ENCODE measurements at places on chromosomes 4 and X.

- DNase-seq: no peak
These were observed 60.0 kb downstream of the MAP7D2 start for GRCh38 chrX:20056704-20057103.

DNA sequence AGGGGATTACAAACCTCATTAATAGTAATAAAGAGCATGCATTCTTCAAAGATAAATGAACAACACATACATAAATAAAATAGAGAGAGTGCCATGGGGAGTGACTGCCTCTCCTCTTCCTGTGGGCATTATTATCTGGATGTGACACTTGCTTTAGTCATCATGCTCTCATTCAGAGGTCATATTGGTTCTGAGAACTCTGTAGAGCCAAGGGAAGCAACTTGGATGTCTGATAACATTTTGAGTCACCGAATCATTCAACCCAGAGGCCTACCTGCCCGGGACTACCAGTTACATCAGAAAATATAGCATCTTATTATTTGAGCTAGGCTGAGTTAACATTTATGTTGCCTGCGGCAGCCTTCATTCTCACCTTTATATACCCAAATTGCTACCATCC lies 489.5 kb downstream of the STIM2 start:
- DNase-seq: no peak

- no peak for DNase-seq
These were observed 149.3 kb upstream of the FABP2 start for GRCh38 chr4:119471259-119471658.

DNA sequence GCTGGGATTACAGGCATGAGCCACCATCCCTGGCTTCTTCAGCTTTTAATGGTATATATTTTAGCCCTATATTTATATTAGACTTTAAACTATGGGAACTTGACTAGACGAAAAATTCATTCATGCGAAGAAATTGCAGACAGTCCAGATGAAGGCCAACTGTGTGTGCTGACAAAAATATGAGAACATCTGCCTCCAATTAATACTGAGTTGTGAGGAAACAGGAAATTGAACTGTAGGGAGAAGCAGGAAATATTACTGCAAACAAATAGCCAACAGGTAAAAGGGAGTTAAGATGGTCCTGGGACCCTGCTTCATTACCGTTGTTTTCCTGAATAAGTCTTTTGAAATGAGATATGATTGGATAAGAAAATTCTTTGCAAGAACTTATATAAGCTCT lies 26.3 kb downstream of the MGARP start:
- DNase-seq: no peak

- no peak for DNase-seq
These were observed 31.5 kb downstream of the SLC9A7 start for GRCh38 chrX:46727441-46727840.

DNA sequence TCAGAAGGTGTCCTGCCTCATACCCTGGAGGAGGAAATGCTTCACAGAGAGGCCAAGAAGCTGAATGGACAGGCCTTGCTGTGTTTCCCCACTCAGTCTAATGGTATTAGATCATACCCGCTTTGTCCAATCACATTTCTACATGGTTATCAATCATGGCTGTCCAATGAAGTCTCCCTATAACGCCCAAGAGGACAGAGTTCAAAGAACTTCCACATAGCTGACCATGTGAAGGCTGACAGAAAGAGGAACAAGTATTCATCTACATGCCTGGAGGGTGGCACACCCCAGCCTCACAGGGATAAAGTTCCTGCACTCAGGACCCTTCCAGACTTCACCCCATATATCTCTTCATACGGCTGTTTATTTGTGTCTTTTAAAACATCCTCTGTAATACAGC lies 123.4 kb downstream of the MANBA start:
- DNase-seq: no peak

- no peak for DNase-seq
These were observed 34.4 kb downstream of the HDX start for GRCh38 chrX:84467898-84468297.

DNA sequence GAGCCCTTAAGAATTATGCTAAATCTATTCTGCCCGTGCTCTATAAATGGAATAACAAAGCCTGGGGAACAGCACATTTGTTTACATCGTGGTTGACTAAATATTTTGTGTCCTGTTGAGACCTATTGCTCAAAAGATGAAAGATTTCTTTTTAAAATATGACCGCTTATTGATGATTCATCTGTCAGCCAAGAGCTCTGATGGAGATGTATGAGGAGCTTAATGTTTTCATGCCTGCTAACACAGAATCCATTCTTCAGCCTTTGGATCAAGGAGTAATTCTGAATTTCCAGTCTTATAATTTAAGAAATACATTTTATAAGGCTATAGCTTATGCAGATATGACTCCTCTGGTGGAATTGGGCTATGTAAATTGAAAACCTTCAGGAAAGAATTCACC lies 271.3 kb upstream of the FAT4 start:
- no peak for DNase-seq

- DNase-seq: no peak
These were observed 18.6 kb upstream of the ZIC3 start for GRCh38 chrX:137547291-137547690.

GRCh38 chrX:124619710-124620109 lies 273.3 kb downstream of the SH2D1A start:
- DNase-seq: no peak

- DNase-seq: no peak
These were observed 2.5 kb upstream of the RS1 start for GRCh38 chrX:18674417-18674787.

- DNase-seq: no peak
These were observed 81.2 kb downstream of the KLF8 start for GRCh38 chrX:56313308-56313707.

DNA sequence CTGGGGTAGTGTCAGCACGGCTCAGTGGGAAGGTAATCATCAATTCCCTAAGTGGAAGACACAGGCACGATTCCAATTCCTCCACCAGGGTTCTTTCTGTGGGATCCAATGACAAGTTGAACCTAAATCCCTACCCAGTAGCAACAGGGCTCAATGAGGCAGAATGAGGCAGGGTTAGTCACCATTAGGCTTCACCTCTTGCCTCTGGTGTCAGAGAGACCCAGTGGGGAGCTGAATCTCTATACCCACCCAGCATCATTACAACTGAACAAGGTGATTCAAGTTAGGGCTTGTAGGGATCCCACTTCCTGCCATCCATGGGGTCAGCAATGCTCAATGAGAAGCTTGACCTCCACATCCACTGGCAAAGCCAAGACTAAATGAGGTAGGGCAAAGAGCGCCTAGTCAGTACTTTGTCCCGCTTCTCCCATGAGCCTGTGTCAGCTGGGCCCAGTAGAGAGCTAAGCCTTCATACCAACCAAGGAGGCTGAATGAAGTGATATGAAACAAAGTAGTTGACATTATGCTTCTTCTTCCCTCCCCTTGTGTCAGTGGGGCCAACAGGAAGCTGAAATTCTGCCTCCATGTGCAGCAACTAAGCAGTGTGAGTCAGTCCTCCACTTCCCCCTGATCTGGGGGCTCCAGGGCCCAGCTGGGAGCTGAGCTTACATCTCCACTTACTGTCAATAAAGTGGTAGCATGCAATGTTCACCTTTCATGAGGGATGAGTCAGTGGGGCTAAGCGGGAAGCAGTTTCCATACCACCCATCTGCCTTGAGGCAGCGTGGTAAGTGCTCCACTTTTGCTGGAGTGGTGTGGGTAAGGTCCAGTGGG lies 36.4 kb upstream of the RBM41 start:
- DNase-seq: no peak

- DNase-seq: no peak
These were observed 69.7 kb downstream of the REELD1 start for GRCh38 chr4:146283758-146284651.

DNA sequence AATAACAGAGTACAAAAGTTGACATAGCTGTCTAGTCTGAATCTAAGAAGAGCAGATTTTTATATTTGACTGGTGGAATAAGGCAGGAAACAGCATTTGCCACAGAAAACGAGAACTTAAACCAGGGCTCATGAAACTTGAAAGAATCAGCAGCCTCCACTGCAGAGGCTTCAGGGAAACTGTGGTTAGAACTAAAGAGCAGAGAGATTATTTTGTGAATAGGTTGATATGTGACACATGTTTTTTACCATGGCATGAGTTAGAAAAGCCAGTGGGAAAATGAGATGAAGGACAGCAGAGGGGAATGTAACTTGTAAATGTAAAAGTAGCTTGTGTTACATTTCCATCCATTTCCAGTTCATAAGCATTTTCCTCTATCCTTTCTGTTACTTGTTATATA lies 63.7 kb upstream of the CAMK2D start:
- DNase-seq: no peak

- DNase-seq: no peak
These were observed 280.8 kb upstream of the NOCT start for GRCh38 chr4:138734746-138735145.

DNA sequence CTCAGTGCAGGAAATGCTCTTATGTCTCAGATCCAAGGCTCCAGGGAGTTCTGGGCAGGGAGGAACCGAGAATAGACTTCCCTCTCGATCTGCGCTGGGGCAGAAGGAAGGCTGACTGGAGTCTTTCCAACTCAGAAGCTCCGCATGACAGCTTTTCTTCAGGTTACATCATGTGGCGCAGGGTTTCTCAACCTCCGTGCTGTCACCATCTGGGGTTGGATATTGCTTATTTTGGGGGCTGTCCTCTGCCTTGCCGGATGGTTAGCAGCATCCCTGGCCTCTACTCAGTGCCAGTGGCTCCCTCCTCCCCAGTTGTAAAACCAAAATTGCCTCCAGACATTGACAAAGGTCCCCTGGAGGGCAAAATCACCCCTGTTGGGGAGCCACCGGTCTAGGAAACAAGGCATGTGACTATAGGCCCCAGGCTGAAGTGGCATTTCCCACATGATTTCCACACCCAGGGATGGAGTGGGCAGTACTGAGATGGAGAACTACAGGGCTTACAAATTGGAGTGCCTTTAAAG lies 21.4 kb downstream of the REELD1 start:
- DNase-seq: no peak

DNA sequence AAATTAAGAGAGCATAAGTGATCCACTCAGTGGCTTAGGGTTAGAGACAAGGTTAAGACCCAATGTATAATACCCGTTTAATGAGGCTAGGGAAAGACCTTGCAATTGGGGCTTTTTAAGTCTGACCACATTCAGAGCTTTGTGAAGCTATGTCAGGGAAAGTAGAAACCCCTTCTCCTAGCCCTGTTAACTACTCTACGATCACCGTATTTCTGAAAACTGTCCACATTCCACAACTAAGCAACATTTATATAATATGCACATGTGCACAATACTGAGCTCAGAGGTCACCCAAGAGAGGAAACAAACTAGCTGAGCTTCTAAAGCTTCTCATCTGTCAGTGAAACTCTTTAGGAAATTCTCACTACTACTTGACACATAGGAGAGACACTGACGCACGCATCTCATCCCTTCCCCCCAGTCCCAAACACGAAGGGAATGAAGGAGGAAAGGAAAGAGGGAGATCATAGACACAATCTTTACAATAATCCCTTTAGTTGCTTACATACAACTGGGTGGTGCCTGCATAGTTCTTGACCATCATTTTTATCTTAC lies 56.2 kb downstream of the METTL14 start:
- no peak for DNase-seq

GRCh38 chrX:12894074-12895030 lies 12.1 kb upstream of the TLR8 start:
- DNase-seq: no peak

DNA sequence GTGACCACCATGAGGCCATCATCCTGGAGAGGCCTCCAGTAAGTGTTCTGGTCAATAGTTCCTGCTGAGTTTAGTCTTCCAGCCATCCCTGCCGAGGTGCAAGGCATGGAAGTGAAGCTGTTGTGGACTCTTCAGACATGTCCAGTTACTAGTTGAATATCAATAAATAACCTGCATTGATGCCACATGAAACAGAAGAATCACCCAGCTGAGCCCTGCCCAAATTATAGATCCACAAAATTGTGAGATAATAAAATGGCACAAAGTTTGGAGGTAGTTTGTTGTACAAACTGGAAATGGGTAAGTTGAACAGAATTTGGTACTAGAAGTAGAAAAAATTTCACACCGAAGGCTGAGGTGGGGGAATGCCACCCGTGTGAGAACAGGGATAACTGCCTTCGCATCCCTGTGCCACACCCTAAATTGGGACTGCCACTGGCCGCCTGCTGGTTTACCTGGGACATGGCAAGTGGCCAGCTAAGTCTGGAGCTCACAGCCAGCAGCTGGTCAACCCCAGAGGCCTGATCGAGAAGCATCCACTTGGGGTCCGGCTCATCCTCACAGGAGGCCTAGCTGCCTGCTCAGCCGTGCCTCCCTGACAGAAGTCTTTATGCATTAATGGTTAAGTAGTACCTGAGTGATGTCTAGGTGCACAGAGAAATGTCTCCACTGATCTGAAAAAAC lies 184.5 kb downstream of the SPRY1 start:
- no peak for DNase-seq

DNA sequence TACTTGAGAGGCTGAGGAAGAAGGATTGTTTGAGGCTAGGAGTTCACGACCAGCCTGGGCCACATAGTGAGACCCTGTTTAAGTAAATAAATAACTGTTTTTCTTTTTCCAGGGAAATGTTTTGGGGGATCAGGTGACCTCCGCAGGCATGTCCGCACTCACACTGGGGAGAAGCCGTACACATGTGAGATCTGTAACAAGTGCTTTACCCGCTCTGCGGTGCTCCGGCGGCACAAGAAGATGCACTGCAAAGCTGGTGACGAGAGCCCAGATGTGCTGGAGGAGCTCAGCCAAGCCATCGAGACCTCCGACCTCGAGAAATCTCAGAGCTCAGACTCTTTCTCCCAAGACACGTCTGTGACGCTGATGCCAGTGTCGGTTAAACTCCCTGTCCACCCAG lies 30.5 kb downstream of the ZBTB49 start:
- DNase-seq: no peak

DNA sequence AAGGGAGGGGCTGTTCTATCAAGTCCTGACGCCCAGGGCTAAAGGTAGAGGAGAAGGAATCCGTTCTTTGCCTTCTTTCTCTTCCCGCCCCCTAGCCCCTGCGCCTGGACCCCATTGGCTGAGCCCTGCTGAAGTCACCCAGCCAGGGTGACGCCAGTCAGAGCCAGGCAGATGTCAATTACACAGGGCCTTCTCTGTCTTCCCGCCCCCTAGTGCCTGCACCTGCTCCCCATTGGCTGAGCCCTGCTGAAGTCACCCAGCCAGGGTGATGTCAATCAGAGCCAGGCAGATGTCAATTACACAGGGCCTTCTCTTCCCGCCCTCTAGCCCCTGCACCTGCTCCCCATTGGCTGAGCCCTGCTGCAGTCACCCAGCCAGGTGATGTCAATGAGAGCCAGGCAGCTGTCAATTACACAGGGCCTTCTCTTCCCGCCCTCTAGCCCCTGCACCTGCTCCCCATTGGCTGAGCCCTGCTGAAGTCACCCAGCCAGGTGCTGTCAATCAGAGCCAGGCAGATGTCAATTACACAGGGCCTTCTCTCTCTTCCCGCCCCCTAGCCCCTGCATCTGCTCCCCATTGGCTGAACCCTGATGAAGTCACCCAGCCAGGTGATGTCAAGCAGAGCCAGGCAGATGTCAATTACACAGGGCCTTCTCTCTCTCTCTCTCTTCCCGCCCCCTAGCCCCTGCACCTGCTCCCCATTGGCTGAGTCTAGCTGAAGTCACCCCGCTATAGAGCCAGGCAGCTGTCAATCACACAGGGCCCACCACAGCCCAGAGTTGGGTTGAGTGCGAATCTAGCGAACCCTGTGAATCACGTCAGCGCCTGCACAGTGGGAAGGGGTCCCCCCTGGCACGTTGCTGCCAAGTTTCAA lies 46.4 kb downstream of the ASMT start:
- no peak for DNase-seq

- no peak for DNase-seq
These were observed 220.7 kb downstream of the CAMK2D start for GRCh38 chr4:113540859-113541258.

- DNase-seq: no peak
These were observed 833.5 kb upstream of the IGFBP7 start for GRCh38 chr4:57943682-57944081.
